ENCODE measurements at places on chromosomes 2 and 18.
A peak's percentile ranks its signal among the peaks of the same experiment; 100 is the strongest.

DNA sequence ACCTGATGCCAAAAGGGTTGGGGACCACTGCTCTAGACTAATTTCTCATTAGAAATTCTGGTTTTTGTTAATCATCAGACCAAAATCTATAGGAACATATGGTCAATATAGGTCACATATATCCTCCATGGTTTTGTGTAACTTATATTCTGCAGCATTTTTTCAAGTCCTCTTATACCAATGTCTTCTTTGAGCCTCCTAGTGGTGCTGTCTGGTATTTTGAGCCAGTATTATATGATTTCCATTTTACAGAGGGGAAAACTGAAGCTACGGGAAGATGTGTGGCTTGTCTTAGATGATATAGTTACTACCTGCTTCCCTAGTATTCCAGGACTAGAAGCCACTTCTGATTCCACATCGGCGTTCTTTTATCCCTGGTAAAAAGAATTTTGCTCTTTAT is 13.8 kb downstream of the MAPK4 start:
- DNase-seq = no peak

DNA sequence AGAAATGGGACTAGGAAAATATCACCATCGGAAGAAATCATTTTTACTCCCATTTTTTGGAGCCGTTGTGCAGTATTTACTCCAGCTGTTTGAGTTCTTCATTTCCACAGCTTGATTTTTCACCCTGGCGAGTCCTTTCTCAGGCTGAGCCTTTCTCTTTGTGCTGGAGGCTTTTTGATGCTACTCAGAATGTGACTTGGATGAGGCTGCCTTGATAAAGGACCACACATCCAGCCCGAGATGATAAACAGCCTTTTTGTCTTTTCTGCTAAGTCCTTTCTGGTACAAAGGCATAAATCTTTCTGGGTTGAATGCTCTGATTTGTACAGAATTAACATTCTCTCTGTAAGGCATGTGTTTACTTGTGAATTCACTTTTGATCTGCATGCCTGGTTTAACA is 17.6 kb upstream of the CTDP1 start:
- no peak for DNase-seq

GRCh38 chr2:149686136-149687051 is 98.8 kb upstream of the MMADHC start:
- DNase-seq = no peak

DNA sequence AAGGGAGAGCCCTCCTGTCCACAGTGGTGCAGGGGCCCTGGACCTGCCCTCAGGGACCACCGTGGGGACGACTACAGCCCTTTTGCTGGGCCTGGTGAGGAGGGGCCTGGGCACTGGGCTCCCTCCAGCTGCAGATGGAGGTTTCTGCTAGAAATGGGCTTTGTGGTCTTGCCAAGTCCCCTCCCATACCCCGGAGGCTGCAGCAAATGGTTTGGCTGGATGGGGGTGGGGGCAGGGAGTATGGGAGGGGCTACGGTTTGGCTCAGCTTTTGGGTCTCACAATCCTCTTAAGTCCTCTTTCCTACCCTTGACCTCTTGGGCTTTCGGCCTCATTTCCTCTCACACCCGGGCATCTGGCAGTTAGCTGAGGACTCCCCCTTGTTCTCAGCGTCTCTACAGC is 21.7 kb downstream of the TET3 start:
- DNase-seq = no peak

DNA sequence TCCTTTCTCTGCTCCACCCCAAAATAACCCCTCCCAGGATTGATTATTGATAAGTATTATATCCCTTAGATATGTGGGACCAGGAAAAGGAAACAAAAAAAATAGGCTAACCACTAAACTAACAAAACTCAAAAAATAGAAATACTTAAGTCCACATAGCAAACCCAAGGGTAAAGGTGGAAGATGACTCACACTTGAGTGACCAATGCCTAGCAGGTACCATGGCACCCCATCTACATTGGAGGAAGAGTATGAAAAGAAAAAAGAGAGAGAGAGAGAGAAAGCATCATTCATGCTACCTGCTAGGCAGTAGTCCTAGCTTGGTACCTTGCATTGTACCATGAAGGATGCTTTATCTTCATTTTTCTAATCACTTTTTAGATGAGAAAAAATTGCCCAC is 6.3 kb downstream of the EXOC6B start:
- no peak for DNase-seq

GRCh38 chr2:15059870-15060512 is 427.5 kb downstream of the LRATD1 start:
- DNase-seq = no peak

GRCh38 chr2:118047380-118047826 is 33.5 kb upstream of the CCDC93 start:
- no peak for DNase-seq

DNA sequence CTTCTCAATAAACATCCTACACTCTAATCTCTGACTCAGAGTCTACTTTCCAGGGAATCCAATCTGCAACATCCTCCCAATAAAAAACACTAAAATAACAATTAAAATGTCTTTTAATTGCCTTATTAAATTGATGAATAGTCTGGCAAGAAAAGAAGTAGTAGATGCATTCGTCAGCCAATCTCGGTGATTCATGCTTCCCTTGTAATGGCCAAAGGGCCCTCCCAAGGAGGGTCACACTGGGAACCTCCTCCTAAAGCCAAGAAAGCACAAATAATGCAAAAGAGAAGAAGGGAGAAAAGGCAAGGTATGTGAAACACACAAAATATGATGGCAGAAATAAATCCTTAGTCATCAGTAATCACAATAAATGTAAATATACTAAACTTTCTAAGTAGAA is 16.8 kb downstream of the ST8SIA5 start:
- DNase-seq = no peak

DNA sequence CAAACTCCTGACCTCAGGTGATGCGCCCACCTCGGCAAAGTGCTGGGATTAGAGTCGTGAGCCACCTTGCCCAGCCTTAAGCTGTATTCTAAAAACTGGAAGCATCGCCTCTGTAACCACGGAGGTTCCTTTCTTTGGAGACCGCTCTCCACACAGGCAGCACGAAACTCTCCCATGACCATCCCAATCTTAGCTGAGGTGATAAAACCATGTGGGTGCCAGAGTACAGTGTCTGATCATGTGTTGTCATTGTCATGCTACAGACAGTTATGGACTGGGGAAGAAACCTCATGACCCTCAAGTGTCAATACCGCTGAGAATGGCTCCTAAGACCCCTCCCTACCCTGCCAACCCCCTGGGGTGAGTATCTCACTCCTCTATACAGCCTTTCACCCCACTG is 41.4 kb upstream of the EPG5 start:
- DNase-seq = no peak

- no peak for DNase-seq
Measured at GRCh38 chr2:166959556-166959955, 71.3 kb downstream of the XIRP2 start.

DNA sequence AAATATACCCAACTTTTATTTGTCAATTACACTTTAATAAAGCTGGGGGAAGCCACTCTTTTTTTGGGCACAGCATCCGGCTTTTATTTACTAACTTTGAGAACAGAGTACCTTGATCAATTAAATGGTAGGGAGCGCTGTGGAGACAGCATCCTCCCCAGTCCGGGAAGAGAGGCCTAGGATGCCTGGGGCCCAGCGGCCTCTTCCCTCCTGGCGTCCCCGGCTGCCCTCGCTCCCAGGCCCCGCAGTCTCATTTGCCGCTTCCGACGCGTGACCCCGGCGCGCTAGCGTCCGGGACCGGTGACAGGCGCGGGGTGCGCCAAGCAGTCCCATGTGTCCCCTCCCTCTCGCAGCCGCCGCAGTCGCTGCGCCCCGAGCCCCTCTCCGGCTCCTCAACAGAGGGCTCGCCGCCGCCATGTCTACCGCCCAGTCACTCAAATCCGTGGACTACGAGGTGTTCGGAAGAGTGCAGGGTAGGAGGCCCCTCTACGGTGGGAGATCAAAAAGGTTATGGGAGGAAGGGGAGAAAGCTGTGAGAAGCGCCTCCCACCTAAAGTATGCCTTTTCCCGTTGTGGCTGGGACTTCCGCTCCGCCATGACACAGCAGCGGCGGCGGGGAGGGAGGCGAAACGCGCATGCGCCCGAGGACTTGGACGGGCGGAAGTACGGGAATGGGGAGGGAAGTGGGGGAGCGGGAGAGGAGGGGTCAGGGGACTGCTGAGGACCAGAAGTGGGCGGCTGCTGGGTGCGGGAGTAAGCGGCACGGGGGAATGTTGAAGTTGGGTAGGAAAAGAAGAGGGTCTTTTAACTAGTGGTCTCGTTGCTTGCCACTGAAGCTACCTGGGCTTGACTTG is at the start of gene ACYP2:
TSS of gene ACYP2 (plus strand) at position 332 of the 854 bp plus-strand sequence.
- DNase-seq = peak; percentile 96

DNA sequence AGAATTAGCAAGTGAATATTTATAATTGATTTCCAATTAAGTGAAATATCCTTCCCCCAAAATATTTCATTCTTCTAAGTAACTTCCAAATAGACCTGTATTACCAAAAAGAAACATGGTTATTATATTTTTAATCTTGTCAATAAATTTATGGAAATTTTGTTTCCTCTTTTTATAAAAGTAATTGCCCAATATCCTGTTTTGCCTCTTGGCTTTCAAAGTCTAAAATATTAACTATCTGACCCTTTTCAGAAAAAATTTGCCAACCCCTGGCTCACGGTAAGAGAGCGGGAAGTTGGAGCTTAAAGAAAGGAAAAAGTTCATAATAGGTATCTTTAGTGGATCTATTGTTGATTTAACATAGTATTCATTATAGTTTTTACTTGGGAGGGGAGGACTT is 20.4 kb upstream of the SANBR start:
- no peak for DNase-seq

GRCh38 chr2:233413559-233414272 is 59.4 kb downstream of the DGKD start:
- DNase-seq = peak; percentile 12

GRCh38 chr2:237452861-237453260 is 34.2 kb upstream of the MLPH start:
- no peak for DNase-seq

DNA sequence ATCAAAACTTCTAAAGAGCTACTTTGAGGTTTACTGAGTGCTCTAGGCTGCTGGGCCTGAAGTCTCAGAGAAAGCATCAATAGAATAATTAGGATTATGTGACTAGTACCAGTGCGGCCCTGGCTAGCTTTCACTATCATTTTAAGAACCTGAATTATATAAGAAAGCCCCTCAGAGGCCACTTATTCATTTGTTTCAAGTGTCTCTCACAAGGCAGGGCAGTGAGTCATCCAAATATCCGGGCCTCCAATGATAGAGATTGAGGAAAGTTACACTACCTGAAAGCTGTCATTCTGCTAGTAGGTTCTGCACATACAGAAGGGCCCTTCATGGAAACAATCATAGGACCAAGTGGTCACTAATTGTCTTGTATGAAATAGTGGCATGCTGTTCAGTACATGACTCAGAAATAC is 193.1 kb downstream of the L3MBTL4 start:
- no peak for DNase-seq

GRCh38 chr2:198191651-198192050 is 387.3 kb downstream of the PLCL1 start:
- DNase-seq = no peak

DNA sequence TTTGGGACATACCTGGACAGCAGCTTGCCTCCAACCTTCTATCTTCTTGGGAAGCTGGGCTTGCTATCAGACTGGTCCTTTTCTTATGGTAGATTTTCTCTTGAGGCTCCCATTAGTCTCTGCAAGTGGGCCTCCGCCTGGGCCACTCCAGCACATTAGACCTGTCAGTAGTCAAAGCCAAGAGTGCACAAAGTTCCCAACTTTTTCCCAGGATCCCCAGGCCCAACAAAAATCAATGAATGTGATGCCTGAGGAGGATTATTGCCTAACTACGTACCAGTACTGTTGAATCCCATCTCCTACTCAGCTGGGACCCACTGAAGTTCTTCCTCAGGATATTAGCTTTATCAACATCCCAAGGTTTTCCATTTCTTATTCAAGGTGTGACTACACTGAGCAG is 51.7 kb downstream of the PROC start:
- DNase-seq = no peak

DNA sequence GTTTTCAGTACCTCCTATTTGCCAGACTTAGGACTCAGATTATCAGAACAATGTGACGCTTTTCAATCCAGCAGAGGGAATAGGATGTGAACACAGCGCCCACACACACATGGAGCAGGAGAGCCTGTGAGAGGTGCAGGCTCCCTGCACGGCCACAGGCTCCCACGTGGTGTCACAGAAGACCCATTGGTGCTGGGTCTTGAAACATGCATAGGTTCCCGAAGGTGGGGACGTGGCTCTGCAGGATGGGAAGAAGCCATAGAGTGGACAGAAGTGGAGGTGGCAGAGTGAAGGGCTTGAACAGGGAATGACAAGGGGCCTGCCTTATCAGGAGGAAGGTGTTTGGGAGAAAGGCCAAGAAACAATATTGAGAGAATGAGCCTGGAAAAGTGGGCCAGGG is 78.5 kb upstream of the BCL2L11 start:
- no peak for DNase-seq

GRCh38 chr2:62200868-62201267 is 5.0 kb downstream of the B3GNT2 start:
- DNase-seq = no peak

DNA sequence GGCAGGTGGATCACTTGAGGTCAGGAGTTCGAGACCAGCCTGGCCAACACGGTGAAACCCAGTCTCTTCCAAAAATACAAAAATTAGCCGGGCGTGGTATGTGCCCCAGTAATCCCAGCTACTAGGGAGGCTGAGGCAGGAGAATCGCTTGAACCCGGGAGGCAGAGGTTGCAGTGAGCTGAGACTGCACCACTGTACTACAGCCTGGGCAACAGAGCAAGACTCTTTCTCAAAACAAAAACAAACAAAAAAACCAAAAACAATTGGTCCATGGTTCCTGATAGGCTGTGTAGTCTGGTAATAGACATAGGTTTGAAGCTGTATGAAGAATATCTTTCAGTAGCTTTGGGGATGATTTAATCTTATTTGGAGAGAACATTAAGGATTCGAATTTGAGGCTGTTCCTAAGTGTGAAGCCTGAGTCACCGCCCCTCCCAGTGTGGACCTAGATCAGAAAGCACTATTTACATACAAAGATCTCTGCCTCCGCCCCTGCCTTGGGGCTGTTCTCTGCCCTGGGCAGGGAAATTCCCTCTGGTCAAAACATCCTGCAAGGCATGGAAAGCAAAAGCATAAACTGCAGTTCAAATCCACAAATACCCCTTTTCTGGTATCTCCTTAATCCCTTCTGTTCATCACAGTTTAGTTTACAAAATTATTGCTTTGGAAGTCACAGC is 52.8 kb upstream of the PMAIP1 start:
- DNase-seq = no peak

GRCh38 chr2:222451224-222451674 is 26.9 kb downstream of the SGPP2 start:
- DNase-seq = no peak
